ENCODE measurements at places on chromosomes 11 and 22. TPM values are rescaled to one million over a fixed set of nuclear protein-coding genes. Genes with fewer than 3 reads are reported as not detected.

- no peak for DNase-seq
These were observed 3.1 kb downstream of the PPP2R1B start for GRCh38 chr11:111762981-111763643.

The OR5AN1 gene
- not detected for polyA plus RNA-seq

The GRM5 gene
- polyA plus RNA-seq: 0.07 TPM

The ACTN3 gene
- polyA plus RNA-seq: 33.9 TPM

DNA sequence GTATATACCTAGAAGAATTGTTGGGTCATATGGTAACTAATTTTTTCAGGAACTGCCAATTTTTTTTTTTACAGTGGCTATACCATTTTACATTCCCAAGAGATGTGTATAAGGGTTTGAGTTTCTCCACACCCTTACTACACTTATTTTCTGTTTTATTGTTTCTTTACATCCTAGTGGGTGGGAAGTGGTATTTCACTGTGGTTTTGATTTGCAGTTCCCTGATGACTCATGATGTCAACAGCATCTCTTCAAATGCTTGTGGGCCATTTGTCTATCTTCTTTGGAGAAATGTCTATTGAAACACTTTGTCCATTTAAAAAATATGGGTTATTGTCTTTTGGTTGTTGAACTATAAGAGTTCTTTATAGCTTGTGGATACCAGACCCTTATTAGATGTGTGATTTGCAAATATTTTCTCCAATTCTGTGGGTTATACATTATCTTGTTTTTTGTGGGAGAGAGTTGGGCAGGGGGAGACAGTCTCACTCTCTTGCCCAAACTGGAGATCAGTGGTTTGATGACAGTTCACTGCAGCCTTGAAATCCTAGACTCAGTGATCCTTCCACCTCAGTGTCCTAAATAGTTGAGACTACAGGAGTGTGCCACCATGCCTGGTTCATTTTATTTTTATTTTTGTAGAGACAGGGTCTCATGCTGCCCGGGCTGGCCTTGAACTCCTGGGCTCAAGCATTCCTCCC is 30.3 kb upstream of the PISD start:
- no peak for DNase-seq

DNA sequence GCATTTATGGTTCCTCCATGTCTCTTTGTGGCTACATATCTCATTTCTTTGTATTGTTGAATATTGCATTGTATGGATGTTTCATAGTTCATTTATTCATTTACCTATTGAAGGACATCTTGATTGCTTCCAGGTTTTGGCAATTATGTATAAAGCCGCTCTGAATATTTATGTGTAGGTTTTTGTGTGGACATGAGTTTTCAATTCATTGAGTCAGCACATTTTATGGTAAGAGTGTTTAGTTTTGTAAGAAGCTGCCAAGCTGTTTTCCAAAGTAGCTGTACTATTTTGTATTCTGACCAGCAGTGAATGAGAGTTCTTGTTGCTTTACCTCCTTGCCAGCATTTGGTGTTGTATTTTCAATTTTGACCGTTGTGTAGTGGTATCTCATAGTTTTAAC is 39.2 kb downstream of the KDM2A start:
- no peak for DNase-seq

DNA sequence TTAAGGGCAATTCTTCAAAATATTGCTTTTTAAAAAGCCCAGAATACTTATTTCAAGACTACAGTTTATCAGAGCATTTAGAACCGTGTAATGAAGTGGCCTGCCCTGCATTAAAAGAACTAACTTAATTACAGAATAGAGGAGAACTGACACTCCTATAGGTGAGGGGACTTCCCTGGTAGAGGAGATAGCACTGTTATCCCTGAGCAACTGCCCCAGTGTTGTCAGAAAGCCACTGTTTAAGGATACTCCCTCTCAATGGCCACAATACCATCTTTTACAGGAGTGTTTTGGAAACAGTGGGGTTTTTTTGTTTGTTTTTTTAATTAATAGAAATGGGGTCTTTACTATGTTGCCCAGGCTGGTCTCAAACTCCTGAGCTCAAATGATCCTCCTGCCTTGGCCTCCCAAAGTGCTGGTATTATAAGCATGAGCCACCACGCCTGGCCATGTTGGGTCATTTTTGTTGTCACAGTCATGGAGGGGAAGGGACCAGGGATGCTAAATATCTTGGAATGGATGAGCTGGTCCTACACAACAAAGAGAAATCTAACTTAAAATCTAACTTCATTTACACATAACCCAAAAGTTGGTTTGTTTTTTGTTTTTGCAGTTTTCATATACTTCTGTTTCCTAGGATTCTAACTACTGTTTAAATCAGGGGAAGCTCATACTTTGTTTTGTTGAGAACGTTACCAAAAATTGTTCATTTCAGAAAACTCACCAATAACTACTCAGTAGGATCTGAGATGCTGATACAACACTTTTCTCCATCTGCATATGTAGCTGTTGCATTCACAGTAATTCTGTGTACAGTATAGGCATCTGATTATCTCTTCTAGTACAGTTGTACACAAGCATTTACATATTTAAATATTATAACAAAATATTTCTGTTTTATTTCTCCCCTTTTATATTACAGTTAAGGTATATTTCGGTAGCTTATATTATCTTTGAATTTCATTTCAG is 8.1 kb downstream of the RPL27A start:
- no peak for DNase-seq

GRCh38 chr22:50205781-50206569 is 5.2 kb downstream of the SELENOO start:
- DNase-seq: no peak

DNA sequence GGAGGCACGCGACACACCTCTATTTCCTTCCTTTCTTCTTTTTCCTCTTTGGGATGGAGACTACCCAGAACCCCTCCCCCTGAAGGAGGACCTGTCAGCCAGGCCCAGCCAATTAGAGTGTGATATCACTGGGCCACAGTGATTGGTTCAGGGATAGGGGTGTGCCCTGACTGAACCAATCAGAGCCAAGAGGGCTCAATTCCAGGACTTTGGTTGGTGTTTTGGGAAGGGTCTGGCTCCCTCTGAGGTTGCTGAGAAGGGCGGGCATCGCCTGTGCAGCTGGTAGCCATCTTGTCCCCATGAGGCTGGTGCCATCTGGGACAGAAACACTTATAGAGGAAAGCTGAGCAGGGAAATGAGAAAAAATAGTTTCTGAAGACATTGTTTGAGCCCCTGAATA is 71.4 kb downstream of the CHST1 start:
- no peak for DNase-seq

DNA sequence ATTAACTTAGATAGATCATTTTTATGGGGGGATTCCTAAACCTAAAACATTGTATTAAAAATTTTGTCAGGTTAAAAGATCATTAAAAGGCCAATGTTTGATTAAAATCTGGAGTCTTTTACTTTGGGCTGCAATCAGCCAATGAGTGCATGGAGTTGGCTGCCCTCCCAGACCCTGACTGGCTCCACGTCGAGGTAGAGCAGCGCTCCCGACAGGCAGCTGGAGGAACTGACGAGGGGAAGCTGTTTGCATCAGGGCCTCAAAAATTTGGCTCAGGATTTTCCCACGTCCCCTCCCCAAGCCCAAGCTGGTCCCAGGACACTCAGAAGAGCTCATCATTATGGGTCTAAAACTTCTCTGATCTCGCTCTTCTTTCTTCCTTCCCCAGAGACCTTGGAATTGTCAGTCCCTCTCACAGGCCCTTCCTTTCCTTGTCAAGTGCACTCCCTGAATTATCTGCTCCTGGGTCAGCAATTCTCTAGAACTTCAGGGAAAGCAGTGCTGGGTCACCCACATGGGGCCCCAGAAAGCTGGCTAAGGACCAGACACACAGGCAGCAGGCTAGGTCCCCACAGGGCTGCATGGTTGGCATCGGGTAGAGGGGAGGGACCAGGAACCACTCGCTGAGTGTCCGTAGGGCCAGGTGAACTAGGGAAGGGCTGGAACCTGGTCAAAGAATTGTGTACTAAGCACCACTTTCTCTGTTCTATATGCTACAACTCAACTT is 119.6 kb upstream of the IGLL5 start:
- DNase-seq: no peak

DNA sequence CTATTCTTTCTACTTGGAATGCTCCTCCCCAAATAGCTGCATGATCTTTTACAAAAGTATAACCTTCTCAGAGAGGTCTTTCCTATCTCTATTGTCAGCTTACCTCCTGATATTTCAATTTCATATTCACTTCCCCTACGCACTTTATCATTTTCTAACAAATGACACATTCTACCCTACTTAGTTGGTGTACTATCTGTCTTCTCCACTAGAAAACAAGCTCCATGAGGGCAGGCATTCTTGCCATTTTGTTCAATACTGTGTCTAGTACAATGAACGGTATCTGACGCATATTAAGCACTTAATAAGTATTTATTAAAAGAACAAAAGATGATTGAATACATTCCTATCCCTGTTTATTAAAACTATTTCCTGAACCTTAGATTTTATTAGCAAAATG is 96.5 kb upstream of the APOA1 start:
- DNase-seq: no peak

- DNase-seq: peak; percentile 69
These were observed 233.0 kb downstream of the FAM76B start for GRCh38 chr11:95556342-95557163.

DNA sequence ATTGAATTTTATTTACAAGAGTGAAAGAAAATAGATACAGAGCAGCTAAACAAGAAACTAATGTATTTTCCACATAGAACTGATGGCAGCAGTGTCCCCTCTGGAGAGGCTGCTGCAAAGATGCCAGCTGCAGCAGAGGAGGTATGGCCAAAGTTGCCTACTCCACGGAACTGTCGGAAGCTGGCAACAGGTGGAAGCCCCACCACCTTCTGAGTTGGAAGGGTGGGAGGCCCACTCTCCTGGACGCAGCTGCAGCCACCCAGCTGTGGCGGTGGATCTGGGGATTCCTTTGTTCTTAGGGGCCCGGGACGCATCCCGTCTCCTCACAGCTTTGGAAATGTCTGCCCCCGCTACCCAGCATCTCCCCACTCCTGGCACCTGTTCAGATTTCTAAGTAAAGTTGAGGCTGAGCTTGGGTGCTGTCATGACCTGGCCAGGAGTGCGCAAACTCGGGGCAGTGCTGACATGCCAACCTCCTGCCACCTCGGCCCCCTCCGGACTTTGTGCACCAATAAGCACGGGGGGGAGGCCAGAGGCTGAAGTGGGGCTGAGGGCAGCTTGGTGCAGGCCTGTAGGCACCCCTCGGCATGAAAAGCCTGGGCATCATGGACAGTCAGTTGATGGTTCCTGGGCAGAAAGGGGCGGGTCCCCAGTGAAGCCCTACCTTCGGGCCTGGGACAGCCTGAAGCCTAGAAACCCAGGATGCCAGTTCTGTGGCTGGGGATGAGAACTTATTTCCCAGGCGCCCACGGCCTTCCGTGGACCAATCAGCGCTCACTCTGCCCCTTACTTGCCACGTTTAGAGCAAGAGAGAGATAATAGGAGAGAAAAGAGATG is 1071.4 kb downstream of the JRKL start:
- no peak for DNase-seq

DNA sequence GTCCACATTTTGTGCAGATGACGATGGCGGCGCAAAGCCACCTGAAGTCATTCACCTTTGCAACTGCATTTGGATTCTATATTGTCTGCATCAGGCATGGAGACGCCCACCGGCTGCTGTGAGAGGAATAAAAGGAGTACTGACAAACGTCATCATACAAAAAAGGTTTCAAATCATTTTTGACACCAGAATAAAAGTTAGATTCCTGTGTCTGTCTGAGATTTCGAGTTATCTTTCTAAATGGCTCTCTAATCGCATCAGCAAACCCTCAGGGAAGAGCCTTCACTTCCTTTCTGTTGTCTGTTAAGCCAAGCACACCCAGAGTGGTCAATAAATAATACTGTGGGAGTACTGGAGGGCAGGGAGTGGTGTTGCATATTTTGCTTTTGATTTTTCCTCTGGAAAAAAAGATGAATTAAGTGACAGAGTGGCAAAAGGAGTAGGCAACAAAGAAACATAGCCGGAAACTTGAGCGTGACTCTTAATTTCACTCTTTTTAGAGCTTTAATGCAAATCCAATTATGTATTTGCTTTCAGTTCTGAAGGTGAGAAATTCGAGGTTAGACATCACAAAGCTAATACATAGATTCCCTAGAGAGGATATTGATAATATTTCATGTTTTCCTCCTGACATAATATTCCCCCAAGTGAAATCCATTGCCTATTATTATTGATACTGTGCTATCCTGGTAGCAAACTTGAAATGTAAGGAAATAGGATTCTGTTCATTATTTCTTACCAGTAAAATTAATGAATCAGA is 150.8 kb upstream of the MTMR2 start:
- no peak for DNase-seq

DNA sequence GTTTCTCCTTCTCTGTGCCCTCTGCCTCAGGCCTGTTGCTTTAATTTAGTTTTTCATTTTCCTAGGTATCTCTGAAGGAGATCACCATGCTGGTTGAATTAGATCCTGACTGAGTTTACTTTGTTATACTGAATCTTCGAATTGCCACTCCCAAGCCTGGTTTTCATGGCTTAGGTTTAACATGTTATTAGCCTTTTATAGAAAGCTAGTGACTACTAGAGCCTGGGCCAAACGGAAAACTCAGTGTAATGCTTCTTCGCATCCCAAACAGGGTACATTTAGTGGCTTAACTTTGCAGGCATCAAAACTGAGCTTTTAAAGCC is 3.6 kb downstream of the CRKL start:
- no peak for DNase-seq

DNA sequence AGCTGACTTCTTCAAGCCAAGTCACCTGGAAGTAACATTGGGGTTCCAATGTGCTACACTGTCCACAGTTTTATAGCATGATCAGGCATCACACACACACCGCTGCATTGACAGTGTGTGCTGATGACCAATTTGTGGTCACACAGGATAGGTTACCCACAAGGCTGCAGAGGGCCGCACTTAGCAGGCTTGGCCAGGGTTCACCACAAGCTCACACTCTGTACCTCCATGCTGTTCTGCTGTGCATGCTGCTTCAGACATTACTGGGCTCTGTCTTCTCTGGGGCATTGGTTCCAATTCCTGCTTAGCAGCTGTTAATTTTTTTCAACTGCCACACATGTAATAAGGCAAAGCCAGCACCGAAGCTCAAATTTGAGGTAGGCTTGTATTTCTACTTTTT is 11.0 kb upstream of the NRIP3 start:
- DNase-seq: no peak

DNA sequence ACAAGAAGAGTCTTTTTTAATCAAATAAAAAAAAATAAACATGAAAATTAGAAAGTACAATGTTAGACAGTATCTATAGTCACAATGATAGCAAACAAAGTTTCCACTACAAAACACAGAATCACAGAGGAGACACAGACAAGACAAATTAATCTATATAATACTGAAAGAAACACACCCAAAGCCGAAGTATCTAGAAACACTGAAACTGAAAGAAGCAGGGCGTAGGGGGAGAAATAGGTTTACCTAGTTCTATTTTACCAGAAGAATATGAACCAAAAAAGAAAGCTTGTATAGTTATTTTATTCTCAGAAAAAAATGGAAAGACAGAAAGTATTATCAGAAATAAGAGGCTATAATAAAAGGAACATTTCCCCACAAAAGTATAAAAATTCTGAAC is 27.1 kb upstream of the NUP50 start:
- no peak for DNase-seq

DNA sequence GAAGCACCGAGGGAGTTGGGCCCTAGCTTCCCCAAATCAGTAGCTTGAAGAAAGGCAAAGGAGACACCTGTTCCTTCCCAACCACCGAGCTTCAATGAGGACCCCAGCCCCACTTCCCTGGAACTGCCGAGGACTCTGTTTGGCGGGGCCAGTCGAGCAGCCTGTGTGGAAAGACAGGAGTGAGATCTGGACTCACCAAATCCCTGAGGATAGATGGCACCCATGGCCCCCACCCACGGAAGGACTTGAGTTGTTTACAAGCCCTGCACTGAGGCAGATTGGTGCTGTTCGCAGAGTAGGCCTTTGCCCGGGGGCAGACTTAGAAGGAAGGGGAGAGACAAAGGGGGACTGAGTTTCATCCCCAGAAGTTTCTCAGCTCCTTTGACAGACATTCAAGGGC is 64.6 kb downstream of the FEZ1 start:
- no peak for DNase-seq
